Stimulated activated CD8-positive, alpha-beta memory T cell treated with anti-CD3 and anti-CD28 coated beads, Interleukin-15, amount 100 ng/mL, for 1 hour (primary cell): ENCODE measurements at places on chromosomes 4 and X.

GRCh38 chr4:78862314-78862737, 76.9 kb downstream of the PAQR3 start:
- DNase-seq: no peak

GRCh38 chrX:129058405-129058804, 464.9 kb downstream of the SMARCA1 start:
- DNase-seq: no peak

GRCh38 chr4:81348778-81349094, 123.0 kb downstream of the RASGEF1B start:
- no peak for DNase-seq

GRCh38 chr4:42490015-42490414, 92.7 kb downstream of the SHISA3 start:
- DNase-seq: no peak

DNA sequence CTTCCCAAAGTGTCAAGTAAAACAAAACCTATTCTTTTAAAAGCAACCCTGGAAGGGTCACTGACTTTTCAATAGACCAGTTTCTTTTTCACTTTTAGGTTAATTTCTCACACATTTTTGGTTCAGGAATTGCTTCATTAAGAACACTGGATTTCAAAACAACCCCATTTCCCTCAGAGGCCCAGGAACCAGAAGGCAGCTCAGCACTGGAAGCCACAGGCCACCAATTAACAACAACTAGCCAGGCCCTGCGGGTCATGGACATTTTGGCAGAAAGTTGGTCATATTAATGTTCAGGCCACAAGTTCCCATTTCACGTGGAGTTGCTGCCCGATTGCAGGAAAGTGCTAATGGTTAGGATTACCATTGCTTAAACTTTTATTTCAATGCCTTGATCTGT, 39.8 kb downstream of the HAND2 start:
- no peak for DNase-seq

- DNase-seq: no peak
These were observed 33.4 kb downstream of the ACSL1 start for GRCh38 chr4:184792334-184792733.

DNA sequence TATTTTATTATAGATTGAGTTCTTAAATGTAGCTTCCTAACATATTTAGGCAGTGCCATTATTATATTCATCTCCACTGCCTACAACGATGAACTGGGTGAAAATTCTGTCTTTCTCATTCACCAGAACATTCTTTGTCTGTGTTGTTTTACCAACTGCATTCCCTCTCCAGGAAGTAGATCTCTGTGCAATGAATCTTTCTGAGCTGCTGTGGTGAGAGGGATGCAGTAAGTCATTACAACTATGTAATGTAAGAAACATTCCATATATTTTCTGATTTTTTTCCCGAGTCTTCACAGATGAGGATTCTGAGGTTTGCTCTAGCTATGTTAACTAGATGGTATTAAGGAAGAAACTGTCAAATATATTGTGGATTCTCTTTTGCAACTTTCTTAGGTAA, 811.9 kb upstream of the PCDH7 start:
- DNase-seq: no peak

GRCh38 chrX:118208481-118208880, 91.9 kb upstream of the KLHL13 start:
- no peak for DNase-seq

DNA sequence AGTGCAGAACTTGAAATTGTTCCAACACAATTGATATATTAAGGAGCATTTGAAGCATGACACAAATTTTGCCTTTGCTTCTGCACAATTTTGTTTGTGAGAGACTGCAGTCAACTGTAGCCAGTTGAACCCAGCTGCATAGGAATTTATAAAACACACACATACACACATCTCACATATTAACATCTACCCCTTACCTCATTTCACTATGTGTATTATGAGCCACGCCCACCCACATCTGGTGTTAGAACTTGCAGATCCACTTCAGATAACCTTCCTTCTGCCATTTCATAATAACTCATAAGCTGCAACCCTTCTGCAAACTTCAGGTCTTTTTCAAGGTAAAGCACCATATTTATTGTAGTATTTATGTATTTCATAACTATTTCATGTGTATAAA, 188.1 kb upstream of the WDFY3 start:
- DNase-seq: no peak

GRCh38 chrX:140949233-140949632, 53.2 kb upstream of the SPANXB1 start:
- no peak for DNase-seq

- DNase-seq: no peak
These were observed at the start of gene PAK3 for GRCh38 chrX:111095974-111096895. TSS of gene PAK3 (plus strand) at chrX:111096191. CDS start at chrX:111123104, 26,913 bp downstream.

DNA sequence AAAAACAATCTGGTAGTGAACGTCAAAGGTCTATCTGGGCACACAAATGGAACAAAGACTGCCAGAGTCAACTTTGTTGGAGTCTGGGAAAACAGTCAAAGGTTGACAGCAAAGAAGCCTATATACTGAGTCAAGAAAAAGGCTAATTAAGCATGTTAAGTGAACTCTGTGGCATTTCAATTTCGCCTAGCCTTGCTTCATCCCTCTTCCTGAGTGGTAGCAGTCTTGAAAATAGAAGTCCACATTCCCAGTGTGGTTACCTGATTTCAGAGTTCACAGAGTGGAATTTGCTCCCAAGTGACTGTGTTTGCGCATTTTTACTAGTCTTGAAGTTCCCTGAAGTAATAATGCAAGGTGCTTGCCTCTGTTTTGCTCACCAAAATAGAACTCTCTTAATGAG, 760.0 kb downstream of the FSTL5 start:
- no peak for DNase-seq

DNA sequence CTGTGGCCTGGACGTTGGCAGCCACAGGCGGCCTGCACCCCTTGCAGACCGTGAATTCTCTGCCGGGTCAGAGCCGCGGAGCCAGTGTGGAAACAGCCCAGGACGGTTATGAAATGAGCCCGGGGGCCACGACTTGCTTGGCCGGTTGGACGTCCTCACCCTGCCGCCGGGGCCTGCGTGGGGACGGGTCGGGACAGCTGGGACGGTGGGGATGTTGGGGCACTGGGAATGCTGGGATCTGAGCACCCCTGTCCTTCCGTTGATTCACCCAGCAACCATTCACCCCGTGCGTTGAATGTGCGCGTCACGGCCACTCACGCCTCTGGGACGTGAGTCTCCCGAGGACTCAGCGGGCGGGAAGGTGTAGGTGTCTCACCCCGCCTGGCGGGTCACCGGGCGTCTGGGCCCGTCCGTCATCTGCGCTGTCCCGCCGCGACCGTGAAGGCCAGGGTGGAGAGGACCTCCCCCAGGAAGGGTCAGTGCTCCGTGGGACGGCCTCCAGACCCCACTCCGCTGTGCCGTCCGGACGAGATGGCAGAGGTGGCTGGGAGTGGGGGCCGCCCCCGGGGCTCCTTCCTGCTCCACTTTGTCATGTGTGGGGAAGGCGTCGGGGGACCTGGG, 4.5 kb upstream of the PLCXD1 start:
- no peak for DNase-seq
